Trophoblast cell (in vitro differentiated cells and primary cell): ENCODE measurements at places on chromosomes 2 and 18.

DNA sequence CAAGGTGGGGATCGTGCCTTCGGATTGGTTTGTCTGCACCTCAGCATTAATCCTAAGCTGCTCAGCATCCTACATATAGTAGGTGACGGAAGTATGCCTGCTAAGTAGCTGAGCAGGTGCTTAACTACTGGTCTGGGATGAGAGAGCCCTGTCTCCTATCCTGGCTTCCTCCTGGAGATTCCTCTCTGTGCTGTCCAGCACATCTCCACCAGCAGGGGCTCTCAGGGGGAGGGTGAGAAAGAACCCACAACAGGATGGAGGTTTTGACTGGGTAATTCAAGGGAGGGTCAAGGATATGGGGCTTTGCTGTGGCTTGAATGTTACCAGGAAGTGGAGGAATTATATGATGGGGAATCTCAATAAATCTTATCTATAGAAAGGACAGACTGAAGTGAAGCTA, 45.4 kb upstream of the KIF5C start:
- DNase-seq = no peak
- H3K4me3 ChIP-seq = no peak overlapping the region
- H3K27ac ChIP-seq = no peak overlapping the region
- no peaks in the 10 kb centered on the region for H3K4me1 ChIP-seq
- H3K27me3 ChIP-seq = no peaks in the 10 kb centered on the region

GRCh38 chr2:201980389-201980821, 53.2 kb upstream of the FZD7 start:
- H3K27me3 ChIP-seq = no peaks in the 10 kb centered on the region
- H3K4me3 ChIP-seq = no peak overlapping the region
- DNase-seq = no peak
- H3K27ac ChIP-seq = no peak overlapping the region
- peaks cover 4% of the 10 kb centered on the region for H3K4me1 ChIP-seq

- H3K4me3 ChIP-seq = no peak overlapping the region
- no peaks in the 10 kb centered on the region for H3K36me3 ChIP-seq
- H3K4me1 ChIP-seq = no peaks in the 10 kb centered on the region
- H3K27me3 ChIP-seq = no peaks in the 10 kb centered on the region
Measured at GRCh38 chr18:13363359-13363758, 144.8 kb downstream of the LDLRAD4 start.

- H3K4me1 ChIP-seq = peaks cover 5% of the 10 kb centered on the region
- no peak overlapping the region for H3K4me3 ChIP-seq
- H3K27ac ChIP-seq = no peak overlapping the region
- no peak for DNase-seq
- H3K27me3 ChIP-seq = no peaks in the 10 kb centered on the region
Measured at GRCh38 chr18:12656605-12656937, 1.3 kb downstream of the SPIRE1 start.

DNA sequence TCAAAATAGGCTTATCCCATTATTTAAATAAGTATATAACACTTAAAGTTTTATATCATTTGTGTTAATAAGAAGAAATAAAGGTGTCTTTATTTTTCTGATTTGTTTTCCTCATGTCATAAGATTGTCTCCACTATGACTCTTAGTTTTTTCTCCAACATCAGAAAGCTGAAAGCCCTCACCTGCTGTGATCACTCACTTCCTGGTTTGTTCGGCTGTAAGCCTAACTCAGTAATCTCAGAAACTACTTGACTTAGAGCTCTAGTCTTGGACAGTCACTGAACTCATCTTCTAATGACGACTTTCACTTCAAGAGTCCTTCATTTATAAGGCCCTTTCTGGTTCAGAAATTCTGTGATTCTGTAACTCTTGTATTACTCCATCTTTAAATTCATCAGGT, 311.0 kb downstream of the ZEB2 start:
- H3K27ac ChIP-seq = no peak overlapping the region
- H3K4me3 ChIP-seq = no peak overlapping the region
- H3K27me3 ChIP-seq = no peaks in the 10 kb centered on the region

- H3K4me3 ChIP-seq = no peak overlapping the region
- DNase-seq = no peak
- no peaks in the 10 kb centered on the region for H3K27me3 ChIP-seq
- H3K36me3 ChIP-seq = no peaks in the 10 kb centered on the region
Measured at GRCh38 chr2:25274868-25275574, 66.7 kb downstream of the DNMT3A start.

GRCh38 chr2:133266041-133266925, 302.0 kb downstream of the NCKAP5 start:
- H3K27me3 ChIP-seq = no peaks in the 10 kb centered on the region
- H3K4me3 ChIP-seq = peak overlapping the region; percentile 68
- no peak overlapping the region for H3K27ac ChIP-seq
- H3K4me1 ChIP-seq = peaks cover 3% of the 10 kb centered on the region

DNA sequence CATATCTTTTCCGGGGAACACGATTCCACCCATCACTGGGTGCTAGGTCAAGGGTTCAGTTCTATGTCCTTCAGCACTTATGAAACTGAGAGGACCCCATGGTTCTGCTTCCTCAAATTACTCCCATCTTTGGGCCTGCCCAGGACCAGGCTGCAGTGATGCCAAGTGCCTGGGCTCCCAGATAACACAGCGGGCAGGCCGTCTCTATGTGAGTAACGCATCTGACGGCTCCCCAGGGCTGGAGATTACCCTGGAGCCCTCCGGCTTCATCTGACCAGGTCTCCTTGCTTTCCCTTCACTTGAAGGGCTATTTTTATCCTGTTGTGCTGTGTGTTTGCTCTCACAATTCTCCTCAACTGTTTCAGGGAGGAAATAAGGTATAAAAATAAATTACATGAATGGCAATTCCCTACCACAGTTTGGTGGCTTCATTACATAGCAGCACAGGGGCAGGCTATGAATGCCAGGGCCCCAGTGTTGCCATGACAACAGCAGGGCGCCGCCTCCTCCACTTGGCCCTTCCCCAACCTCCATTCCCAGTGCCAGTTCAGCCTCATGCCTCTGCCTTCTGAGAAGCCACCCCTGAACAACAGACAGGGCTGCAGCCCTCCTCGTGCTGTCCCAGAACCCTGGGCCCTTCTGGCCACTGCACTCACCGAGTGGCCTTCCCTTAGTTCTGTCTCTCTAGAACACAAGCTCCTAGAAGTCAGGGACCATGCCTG, 25.4 kb upstream of the TMEM131 start:
- H3K27me3 ChIP-seq = no peaks in the 10 kb centered on the region
- no peak overlapping the region for H3K4me3 ChIP-seq
- DNase-seq = no peak
- H3K27ac ChIP-seq = no peak overlapping the region
- no peaks in the 10 kb centered on the region for H3K36me3 ChIP-seq

DNA sequence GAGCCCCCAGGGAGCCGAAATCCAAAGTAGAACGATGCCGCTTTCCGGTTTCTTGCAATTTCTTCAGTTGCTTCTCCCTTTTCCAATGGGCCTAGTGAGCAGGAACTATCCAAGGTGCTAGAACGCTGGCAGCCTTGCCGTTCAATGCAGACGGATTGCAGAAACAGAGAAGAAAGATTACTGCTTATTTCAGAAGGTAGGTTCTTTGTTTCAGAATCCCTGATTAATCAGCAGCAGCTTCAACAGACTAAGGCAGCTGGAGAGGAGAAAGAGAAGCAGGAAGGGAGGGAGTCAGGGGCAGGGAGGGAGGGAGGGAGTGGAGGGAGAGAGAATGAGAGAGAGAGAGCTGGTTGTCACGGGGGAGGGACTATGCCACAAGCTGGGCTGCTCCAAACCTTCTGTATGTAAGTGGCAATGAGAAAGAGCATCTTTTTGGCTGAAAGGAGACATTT, 576 bp downstream of the NYAP2 start:
- no peaks in the 10 kb centered on the region for H3K36me3 ChIP-seq
- peak; percentile 4 for DNase-seq
- no peak overlapping the region for H3K4me3 ChIP-seq
- H3K4me1 ChIP-seq = no peaks in the 10 kb centered on the region
- H3K27ac ChIP-seq = no peak overlapping the region
- no peaks in the 10 kb centered on the region for H3K27me3 ChIP-seq

GRCh38 chr2:151287513-151288250, 1.8 kb downstream of the NMI start:
- H3K4me1 ChIP-seq = no peaks in the 10 kb centered on the region
- no peak overlapping the region for H3K4me3 ChIP-seq
- no peaks in the 10 kb centered on the region for H3K27me3 ChIP-seq
- DNase-seq = no peak

DNA sequence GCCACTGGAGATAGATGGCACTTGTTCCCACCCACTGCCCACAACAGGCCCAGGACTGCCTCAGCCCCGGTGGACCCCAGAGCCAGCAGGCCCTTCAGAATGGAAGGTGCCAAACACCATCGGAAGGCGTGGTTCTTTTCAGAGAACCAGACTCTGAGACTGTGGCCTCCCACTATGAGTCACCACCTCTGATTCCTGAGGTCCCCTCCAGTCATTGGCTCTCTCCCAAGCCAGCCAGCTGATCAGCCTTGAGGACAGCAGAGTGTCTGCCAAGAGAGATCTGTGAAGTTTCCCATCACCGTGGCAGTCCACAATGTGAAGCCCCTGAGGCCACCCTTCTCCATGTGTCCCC, 10.4 kb upstream of the MAP3K2 start:
- H3K27ac ChIP-seq = no peak overlapping the region
- H3K27me3 ChIP-seq = no peaks in the 10 kb centered on the region

DNA sequence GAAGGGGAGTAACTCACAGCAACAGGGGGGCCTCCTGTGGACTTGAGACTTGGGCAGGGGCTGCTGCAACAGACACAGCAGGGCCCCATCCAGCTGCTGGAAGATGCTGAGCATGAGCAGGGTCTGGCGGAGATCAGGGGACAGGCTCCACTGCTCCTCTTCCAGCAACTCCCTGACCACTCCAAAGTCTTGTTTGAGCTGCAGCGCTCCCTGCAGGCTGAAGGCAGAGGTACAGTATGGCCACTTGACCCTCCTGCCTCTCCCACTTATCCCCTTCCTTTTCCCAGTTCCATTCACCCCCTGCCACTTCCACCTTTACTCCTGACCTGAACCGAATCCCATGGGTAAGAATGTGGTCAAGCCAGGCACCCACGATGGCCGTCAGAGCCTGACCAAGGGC, 2.4 kb upstream of the MRPL53 start:
- DNase-seq = no peak
- no peaks in the 10 kb centered on the region for H3K27me3 ChIP-seq
- peaks cover 19% of the 10 kb centered on the region for H3K36me3 ChIP-seq
- H3K27ac ChIP-seq = no peak overlapping the region

- H3K36me3 ChIP-seq = peaks cover 41% of the 10 kb centered on the region
- H3K27ac ChIP-seq = no peak overlapping the region
- no peaks in the 10 kb centered on the region for H3K27me3 ChIP-seq
- H3K4me1 ChIP-seq = peaks cover 7% of the 10 kb centered on the region
- peak; percentile 73 for DNase-seq
Measured at GRCh38 chr2:31265234-31265633, 31.3 kb downstream of the EHD3 start.

DNA sequence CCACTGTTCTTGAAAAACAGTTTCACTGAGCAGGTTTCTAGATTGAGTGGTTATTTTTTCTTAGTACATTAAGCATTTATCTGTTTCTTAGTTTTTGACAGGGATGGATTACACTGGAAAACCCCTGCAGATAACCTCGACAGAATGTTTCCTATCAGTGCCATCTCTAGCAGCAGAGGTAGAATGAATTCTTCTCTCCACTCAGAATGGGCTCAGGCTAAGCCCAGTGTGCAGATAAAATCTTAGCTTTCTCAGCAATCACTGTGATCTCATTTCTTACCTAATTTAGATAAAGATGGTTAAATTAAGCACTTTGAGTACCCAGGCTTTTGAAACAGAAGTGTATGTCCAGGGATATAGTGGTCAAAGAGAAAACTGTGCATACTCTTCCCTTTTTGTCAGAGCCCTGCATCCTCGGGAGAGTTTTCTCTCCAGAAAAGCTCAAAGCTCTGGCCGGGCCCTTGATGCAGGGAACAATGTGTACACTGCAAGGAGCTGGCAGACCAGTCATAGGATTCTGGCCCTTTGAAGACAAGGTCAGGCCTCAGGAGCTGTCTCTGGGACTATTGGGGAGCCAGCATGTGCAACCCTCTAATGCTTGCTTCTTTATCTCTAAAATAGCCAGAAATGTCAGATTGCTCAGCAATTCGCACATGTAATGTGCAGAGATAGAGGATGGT, 10.6 kb upstream of the AKAIN1 start:
- no peak overlapping the region for H3K27ac ChIP-seq
- no peaks in the 10 kb centered on the region for H3K27me3 ChIP-seq
- peak; percentile 59 for DNase-seq
- H3K4me3 ChIP-seq = no peak overlapping the region

- H3K27me3 ChIP-seq = no peaks in the 10 kb centered on the region
- H3K27ac ChIP-seq = no peak overlapping the region
- DNase-seq = no peak
- peaks cover 18% of the 10 kb centered on the region for H3K4me1 ChIP-seq
Measured at GRCh38 chr18:9013926-9014373, 88.5 kb upstream of the NDUFV2 start.

GRCh38 chr2:225013425-225014365, 28.6 kb downstream of the DOCK10 start:
- H3K27me3 ChIP-seq = no peaks in the 10 kb centered on the region
- no peak overlapping the region for H3K4me3 ChIP-seq
- no peak overlapping the region for H3K27ac ChIP-seq
- no peaks in the 10 kb centered on the region for H3K4me1 ChIP-seq
- no peak for DNase-seq

- no peak for DNase-seq
- no peaks in the 10 kb centered on the region for H3K27me3 ChIP-seq
- H3K4me1 ChIP-seq = peaks cover 7% of the 10 kb centered on the region
Measured at GRCh38 chr2:33136566-33136965, 189.8 kb downstream of the LTBP1 start.

GRCh38 chr2:9115229-9115628, 91.4 kb upstream of the ASAP2 start:
- no peaks in the 10 kb centered on the region for H3K36me3 ChIP-seq
- no peak overlapping the region for H3K4me3 ChIP-seq
- no peak for DNase-seq

- no peak overlapping the region for H3K27ac ChIP-seq
- peaks cover 4% of the 10 kb centered on the region for H3K4me1 ChIP-seq
- H3K27me3 ChIP-seq = no peaks in the 10 kb centered on the region
- H3K4me3 ChIP-seq = no peak overlapping the region
- no peaks in the 10 kb centered on the region for H3K36me3 ChIP-seq
Measured at GRCh38 chr2:46537624-46538295, 58.4 kb downstream of the TMEM247 start.

- no peaks in the 10 kb centered on the region for H3K36me3 ChIP-seq
- H3K4me1 ChIP-seq = peaks cover 2% of the 10 kb centered on the region
- no peak overlapping the region for H3K27ac ChIP-seq
Measured at GRCh38 chr2:119728421-119728820, 31.3 kb upstream of the PTPN4 start.

- H3K27ac ChIP-seq = no peak overlapping the region
- no peak for DNase-seq
- no peak overlapping the region for H3K4me3 ChIP-seq
- no peaks in the 10 kb centered on the region for H3K4me1 ChIP-seq
- no peaks in the 10 kb centered on the region for H3K27me3 ChIP-seq
Measured at GRCh38 chr2:208065476-208065875, 40.1 kb upstream of the PLEKHM3 start.

- H3K4me3 ChIP-seq = no peak overlapping the region
- no peak for DNase-seq
- no peak overlapping the region for H3K27ac ChIP-seq
- H3K36me3 ChIP-seq = no peaks in the 10 kb centered on the region
- no peaks in the 10 kb centered on the region for H3K4me1 ChIP-seq
- H3K27me3 ChIP-seq = no peaks in the 10 kb centered on the region
Measured at GRCh38 chr18:31634331-31634713, 42.6 kb downstream of the TTR start.

- H3K27me3 ChIP-seq = no peaks in the 10 kb centered on the region
- peak; percentile 64 for DNase-seq
- peaks cover 8% of the 10 kb centered on the region for H3K36me3 ChIP-seq
- no peak overlapping the region for H3K4me3 ChIP-seq
- peaks cover 13% of the 10 kb centered on the region for H3K4me1 ChIP-seq
Measured at GRCh38 chr2:3535794-3536681, 16.7 kb upstream of the ADI1 start.

- H3K4me3 ChIP-seq = no peak overlapping the region
- H3K27me3 ChIP-seq = no peaks in the 10 kb centered on the region
- no peaks in the 10 kb centered on the region for H3K36me3 ChIP-seq
- H3K27ac ChIP-seq = no peak overlapping the region
Measured at GRCh38 chr2:129004485-129004884, 685.8 kb upstream of the HS6ST1 start.
